ENCODE measurements at places on chromosomes 16 and 17. TPM values are rescaled to one million over a fixed set of nuclear protein-coding genes. Genes with fewer than 3 reads are reported as not detected.

Gene TEKT5
- polyA plus RNA-seq, result 0.16 TPM

- DNase-seq, result no peak
These were observed 139.2 kb downstream of the PHKB start for GRCh38 chr16:47600376-47600775.

GRCh38 chr16:55037046-55037445 is 106.4 kb downstream of the IRX5 start:
- DNase-seq, result no peak

Gene CIBAR2
- not detected for polyA plus RNA-seq

GRCh38 chr17:81031566-81032550 is 3.1 kb upstream of the BAIAP2 start:
- no peak for DNase-seq

DNA sequence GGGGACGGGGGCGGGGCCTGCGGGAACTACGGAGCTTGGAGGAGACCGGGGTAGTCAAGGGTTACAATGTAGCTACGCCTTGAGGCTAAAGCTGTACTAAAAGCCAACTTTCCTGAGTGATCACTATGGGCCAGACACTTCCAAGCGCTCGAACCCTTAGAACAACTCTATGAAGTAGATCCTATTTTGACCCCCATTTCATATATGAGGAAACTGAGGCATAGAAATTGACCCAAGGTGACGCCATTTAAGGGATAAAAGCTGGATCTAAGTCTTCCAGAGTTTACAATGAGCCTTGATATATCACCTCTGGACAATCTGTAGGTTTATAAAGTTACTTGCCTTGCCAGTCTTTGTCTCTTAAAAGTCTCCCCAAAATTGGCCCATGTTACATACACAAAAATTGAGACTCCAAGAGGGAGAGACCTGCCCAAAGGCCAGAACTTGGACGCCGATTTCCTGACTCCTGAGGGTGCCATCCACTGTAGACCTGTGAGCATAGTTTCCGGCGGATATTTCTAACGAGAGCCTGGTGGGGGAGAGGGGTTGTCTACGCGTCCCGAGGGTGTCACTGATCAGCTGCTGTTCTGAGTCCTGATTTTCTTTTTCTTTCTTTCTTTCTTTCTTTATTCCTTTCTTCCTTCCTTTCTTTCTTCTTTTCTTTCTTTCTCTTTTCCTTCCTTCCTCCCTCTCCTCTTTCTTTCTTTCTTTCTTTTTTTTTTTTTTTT is 555 bp upstream of the NCBP3 start:
- DNase-seq, result no peak

GRCh38 chr17:58327363-58328194 is 1.0 kb downstream of the TSPOAP1 start:
- no peak for DNase-seq

DNA sequence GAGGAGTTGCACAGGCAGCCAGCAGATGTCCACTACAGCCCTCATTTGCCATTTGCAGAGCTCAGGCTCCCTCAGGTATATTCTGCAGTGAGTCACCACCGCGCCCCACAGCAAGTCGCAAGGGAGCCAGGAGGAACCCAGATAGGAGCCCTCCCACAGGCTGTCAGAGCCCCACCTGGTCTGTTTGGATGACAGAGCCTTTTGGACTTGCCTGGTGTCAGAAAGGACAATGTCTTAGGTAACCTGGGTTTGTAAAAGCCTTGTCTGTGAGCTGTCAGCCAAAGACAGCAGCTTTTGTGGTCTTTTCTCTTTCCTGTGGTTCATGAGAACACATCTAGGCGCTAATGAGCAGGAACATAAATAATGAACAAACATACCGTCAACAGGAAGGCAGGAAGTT is 70.9 kb downstream of the GNAO1 start:
- no peak for DNase-seq

GRCh38 chr17:5508810-5509209 is 22.4 kb downstream of the MIS12 start:
- DNase-seq, result no peak

Gene KRTAP4-4
- not detected for polyA plus RNA-seq

Gene TP53TG3D
- 0.20 TPM for polyA plus RNA-seq

DNA sequence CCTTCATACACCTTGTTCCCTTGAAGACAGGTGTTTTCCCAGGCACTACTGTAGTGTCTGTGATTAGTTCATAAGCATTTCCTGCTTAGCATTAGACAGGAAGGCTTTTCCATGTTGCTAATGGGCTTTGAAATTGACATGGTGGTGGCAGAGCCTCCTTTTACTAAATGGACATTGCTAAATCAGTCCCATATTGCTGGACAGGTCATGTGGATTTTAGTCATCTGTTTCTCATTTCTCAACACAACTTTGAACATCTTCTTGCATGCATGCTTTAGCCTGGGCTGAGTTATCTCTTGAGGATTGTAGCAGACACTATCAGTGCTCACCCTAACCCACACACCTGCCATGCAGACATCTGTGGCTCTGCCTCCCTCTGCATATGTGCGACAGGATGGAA is 13.7 kb upstream of the BCO1 start:
- no peak for DNase-seq

- DNase-seq, result peak; percentile 89
These were observed 570 bp upstream of the CFDP1 start for GRCh38 chr16:75433732-75434413.

DNA sequence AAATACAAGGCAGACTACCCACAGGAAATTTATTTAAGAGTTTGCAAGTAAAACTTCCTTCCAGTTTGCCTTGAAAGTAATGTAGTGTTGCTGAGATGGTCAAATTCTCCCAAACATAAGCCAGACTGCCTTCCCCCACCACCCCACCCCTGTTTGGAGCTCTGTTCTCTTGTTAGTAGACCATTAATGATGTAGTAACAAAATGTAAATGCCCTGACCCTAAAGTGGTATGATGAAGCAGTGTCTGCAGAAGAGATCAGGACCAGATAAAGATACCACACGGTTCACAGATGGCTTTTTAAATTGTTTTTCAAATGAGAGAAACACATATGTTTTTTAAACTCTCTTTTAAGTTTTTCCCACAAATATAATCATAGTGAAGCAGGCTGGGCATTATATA is 136.4 kb upstream of the TMEM97 start:
- no peak for DNase-seq

- no peak for DNase-seq
These were observed 11.3 kb downstream of the CACNG4 start for GRCh38 chr17:66975614-66976378.

DNA sequence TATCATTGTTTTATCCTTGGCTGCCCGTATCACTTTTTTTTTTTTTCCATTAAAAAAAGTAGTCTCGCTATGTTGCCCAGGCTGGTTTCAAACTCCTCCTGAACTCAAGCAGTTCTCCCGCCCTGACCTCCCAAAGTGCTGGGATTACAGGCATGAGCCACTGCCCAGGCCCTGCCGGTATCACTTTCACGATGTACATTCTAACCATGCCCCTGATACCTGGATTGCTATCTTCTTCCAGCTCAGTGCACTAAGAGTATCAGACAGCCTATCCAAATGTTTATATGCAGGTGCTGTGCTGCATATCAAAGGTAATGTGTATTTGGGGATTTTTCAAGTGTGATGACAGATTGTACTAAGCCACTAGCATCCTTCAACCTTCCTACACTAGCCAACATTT is 14.2 kb downstream of the MOSMO start:
- DNase-seq, result no peak

GRCh38 chr17:64212122-64212521 is 50.9 kb downstream of the TEX2 start:
- DNase-seq, result no peak

Gene TNFSF13
- polyA plus RNA-seq, result 4.4 TPM

GRCh38 chr16:58348986-58349385 is 43.3 kb upstream of the GINS3 start:
- DNase-seq, result no peak

Gene HSD17B2
- 0.46 TPM for polyA plus RNA-seq

Gene INPP5K
- polyA plus RNA-seq, result 28.3 TPM

- no peak for DNase-seq
These were observed 23.3 kb upstream of the NGFR start for GRCh38 chr17:49471769-49472168.

DNA sequence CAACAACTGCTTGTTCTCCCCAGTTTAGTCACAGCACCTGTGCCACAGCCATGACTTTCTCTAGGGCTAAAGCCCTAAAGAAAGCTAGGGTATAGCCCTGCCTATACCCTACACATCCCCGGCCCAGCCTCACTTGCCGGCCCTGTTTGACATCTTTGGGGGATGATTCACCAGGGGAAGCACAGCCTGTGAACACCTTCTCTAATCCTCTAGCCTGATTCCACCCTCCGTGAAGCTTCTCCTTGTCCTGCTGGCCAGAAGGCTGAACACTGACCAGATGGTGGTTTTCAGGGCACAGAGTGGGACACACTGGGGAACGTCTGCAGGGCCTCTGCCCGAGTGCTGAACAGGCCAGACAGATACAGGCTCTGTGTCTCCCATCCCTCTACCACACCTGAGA is 6.0 kb downstream of the CLEC16A start:
- no peak for DNase-seq

Gene DPEP3
- not detected for polyA plus RNA-seq

Gene AANAT
- polyA plus RNA-seq, result 0.51 TPM

- DNase-seq, result peak; percentile 82
These were observed 4.0 kb downstream of the CMTM3 start for GRCh38 chr16:66608241-66609138.

- DNase-seq, result no peak
These were observed 25.5 kb upstream of the ABAT start for GRCh38 chr16:8648877-8649276.

DNA sequence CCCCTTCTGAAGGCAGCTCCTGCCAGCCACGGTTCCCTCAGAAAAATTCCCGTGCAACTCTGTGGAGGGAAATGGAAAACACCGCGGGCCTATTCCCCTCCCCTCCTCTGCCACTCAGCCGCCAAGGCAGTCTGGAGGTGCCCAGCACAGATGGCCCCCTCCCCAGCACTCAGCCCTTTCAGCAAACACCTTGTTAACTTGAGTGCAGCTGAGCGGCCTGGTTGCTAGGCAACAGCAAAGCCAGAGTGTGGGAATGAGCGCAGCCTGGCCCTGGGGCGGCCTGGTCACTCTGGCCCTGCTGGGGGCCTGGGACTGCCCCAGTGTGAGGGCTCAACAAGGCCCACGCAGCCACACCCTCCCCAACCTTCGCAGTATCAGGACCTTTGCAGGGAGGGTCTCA is 32.8 kb downstream of the CACNA1G start:
- no peak for DNase-seq

DNA sequence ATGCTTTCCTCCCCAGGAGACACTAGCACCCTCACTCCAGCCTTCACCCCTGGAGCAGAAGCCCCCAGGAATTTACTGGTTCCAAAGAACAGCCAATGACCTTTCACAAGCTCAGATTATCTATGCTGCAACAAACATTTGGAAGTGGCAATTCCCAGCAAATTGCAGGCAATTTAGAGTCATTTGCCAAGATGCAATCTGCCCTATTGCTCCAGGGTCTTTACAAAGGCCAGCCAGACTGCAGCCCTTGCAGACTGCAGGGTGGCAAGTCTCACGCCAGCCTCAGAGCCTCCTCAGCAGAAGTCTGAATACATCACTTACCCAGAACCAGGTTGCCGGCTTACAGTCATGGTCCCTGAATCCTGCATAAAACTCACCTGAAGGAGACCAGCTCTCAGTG is 21.8 kb downstream of the AXIN1 start:
- no peak for DNase-seq

Gene RAB11FIP4
- 0.86 TPM for polyA plus RNA-seq

DNA sequence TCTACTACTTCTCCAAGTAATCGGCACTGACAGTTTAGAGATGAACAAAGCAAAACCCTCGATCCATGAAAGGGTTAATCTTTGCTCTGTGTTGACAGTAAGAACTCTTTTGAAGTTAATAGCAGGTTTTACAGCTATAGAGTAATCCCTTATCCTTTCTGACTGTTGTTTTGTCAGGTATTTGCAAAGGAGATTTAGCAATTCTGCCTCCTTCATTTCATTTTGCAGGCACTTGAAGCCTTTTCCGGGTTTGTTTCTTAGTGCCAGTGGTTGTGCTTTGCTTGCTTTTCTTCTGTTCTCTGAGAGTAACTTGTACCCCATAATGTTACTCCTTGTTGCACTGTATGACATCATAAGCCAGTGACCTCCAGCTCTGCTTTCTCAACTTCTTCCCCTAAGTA is 64.5 kb downstream of the TANGO6 start:
- no peak for DNase-seq

DNA sequence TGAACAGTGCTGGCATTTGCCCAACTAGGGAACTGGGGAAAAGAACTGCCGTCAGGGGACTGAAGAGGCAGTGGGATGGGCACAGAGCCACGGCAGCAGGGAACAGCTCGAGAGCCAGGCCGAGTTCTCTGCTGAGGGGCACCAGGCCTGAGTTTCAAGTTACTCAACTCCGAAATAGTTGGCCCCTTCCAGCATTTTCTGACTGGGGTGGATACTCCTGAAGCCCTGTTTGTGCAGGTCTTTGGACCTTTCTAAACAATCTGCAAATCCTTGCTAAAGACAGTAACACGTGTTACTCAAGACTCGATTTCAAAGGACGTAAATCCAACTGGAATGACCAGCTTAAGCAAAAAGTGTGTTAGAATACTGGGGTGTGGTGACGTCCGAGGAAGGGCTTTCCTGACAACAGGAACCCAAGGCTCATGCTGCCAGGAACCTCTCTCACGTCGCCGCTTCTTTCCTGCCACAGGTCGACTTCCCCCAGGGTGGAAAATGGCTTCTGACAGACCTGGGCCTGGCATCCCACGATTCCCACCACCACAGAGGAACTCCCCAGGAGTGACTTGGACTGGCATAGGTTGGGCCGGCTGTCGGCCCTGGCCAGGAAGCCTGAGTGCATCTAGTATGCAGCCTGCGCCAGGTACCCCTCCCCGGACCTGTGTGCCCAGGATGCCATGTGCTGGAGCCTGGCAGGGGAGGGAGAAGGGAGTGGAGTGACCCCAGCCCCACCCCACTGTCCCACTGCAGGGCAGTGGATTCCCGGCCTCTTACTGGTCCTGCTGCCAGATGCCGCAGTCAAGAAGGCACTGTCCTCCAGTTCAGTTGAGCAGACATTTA is 71.9 kb downstream of the N4BP1 start:
- no peak for DNase-seq

DNA sequence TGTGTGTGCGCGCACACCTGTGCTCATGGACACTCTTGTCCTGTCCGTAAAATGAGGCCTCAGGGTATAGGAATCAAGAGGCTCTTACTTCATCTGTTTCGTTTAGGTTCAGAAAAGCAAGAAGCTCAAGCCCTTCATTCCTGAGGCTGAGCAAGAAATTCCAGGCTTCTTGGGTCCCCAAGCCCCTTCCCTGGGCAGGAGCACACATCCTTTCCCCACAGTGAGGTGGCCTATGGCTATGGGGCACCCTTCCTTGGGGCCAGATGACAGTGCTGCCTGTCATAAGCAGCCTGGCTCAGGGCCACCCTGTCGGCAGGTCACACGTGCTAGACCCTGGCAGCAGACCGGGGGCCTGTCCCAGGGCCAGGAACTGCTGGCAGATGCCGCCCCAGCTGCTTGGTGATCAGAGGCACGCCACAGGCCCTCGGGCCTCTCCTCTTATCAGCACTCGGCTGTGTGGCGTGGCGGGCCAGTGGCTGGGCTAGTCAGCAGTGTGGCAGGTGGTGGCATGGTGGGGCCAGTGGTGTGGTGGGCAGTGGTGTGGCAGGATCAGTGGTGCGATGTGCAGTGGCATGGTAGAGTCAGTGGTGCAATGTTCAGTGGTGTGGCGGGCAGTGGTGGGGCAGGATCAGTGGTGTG is 50.2 kb downstream of the NKD1 start:
- DNase-seq, result no peak

Gene KCNH4
- not detected for polyA plus RNA-seq

Gene KRT14
- not detected for polyA plus RNA-seq

Gene HS3ST6
- not detected for polyA plus RNA-seq
